Renal pelvis (tissue), 12 donors: ENCODE measurements at places on chromosomes 6 and 20.
A peak's percentile ranks its signal among the peaks of the same experiment; 100 is the strongest.

- no peak for DNase-seq
Observed at GRCh38 chr20:45727044-45727443, 4.9 kb downstream of the SPINT4 start.

- peak; percentile 17 for DNase-seq
Observed at GRCh38 chr6:143107911-143108761, 47.4 kb downstream of the AIG1 start.

DNA sequence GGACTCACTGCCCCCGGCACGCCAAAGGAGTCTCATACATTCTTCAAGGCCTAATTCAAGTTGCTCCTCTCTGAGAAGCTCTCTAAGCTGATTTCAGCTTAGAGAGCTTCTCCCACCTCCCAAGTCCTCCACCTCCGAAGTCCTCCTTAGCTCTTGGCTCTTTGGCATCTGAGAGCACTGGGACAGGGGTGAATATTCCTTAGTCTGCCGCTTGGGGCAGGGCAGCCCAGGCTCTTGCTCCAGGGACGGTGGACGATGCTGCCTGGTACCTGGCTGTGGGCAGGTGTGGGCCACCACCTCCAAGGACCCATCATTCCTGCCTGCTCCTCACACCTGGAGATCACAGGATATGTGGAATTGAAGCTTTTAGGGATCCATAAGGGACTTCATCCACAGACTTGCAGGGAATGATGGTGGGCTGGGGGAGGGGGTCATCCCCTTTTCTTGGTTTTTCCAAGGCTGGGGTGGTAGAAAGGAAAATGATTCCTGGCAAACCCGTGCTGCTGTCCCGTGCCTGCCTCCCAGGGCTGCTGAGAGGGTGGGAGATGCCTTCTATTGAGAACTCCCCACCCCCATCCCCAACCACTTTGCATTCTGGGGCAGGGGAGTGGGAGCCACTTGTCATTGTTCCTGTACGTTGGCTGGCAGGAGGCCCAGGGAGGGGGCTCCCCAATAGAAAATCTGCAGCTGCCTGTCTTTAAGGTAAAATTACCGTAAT lies 57.4 kb downstream of the ARHGAP40 start:
- no peak for DNase-seq

DNA sequence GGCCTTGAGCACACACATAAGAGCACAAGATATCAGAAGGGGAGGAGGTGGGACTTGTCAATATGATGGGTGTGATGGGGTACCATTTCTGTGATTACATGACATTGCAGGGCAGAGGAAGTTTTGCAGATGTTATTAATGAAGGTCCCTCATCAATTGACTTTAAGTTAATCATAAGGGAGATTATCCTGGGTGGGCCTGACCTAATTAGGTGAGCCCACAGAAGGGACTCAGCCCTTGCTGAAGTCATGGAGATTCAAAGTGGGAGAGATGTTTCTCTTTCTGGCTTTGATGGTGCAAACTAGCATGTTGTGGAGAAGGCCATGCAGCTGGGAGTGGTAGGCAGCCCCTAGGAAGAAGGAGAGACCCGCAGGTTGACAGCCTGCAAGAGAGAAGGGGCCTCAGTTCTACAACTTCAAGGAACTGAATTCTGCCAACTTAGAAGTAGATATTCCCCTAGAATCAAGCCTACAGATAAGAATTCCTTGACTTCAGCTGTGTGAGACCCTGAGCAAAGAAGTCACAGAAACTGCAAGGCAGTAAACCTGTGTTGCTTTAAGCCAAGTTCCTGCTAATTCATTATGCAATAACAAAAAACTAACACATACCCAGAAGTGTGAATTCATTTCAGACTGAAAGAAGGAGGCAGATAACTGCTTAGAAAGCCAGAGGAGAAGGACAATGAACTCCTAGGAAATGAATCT lies 131.3 kb downstream of the LRFN2 start:
- no peak for DNase-seq

DNA sequence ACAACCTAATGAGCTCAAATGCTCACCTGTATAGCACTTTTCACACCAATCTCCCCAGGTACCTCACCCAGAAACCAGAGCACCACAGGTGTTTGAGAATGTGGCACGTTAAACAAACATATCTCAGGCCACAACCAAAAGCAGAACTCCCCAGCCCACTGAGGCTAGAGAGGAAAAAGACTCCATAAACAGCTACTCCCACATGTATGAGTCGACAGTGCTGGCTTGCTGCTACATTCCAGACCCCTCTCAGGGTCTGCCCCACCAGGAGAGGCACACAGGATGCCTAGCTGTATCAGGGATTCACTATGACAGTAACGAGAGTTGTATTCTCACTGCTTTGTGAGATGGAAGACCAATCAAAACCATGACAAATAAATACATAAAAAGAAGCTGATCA lies 242.6 kb upstream of the ARID1B start:
- DNase-seq: no peak

GRCh38 chr6:8881663-8882062 lies 446.3 kb upstream of the SLC35B3 start:
- no peak for DNase-seq

DNA sequence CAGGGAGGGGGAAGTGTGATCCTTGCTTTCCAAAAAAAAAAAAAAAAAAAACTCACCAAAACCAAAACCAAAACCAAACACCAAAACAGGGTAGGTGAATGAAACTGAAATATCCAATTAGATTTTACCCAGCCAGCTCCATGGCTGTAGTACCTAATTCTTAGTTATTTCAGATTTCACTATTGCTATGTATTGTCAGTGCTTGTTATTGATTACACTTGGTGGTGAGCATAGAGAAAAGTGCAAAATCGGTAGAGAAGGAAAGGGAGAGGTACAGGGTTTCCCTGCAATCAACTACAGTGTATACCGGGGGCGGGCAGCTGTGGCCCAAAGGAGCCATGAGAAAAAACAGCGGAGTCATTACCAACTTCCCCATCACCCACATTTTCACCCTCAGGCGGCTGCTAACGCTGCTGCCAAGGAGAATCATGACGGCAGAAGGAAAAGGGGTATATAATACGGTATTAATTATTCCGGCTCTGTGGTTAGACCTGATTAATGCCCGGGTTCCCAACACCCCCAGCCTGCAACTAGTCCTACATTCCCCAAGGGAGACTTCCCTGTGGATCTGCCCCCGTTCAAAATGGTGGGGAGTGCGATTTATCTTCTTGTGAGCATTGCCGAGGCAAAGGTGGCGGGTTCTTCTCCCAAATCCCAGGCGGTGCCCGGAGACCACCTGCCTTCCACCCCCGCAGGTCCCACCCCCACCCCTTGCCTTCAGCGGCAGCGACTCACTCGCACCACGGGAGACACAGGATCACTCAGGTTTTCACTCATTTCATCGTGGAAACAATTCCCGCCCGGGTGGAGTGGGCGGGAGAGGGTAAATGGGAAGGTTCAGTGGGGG lies at the start of gene C6orf62:
Gene C6orf62 (minus strand): TSS at position 30 of the 847 bp plus-strand sequence. CDS start 486 bp downstream, outside the sequence.
- no peak for DNase-seq
